Foreskin keratinocyte (primary cell): ENCODE measurements at places on chromosomes 16 and 17.

- no peak for DNase-seq
Measured at GRCh38 chr16:5590416-5590815, 492.8 kb upstream of the EEF2KMT start.

GRCh38 chr16:69325784-69326171 lies 4.6 kb downstream of the PDF start:
- DNase-seq: no peak

DNA sequence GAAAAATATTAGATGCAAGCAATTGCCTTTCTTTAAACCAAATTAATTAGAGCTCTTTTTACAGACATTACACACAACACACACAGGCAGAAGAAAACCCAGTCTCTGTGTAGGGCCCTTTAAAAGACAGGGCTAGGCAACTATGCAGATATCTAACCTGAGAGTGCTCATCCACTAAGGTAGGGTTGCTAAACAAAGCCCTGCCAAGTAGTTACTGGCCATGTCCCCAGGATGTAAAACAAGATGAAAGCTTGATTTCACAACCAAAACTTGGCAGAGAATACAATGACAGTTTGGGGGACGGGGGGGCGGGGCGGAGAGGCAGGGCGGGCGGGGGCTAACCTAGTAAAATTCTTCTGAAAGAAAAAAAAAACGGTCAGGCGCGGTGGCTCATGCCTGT lies 669.0 kb upstream of the CA10 start:
- no peak for DNase-seq

- peak; percentile 39 for DNase-seq
Measured at GRCh38 chr17:16991349-16992009, 19.6 kb upstream of the TNFRSF13B start.

DNA sequence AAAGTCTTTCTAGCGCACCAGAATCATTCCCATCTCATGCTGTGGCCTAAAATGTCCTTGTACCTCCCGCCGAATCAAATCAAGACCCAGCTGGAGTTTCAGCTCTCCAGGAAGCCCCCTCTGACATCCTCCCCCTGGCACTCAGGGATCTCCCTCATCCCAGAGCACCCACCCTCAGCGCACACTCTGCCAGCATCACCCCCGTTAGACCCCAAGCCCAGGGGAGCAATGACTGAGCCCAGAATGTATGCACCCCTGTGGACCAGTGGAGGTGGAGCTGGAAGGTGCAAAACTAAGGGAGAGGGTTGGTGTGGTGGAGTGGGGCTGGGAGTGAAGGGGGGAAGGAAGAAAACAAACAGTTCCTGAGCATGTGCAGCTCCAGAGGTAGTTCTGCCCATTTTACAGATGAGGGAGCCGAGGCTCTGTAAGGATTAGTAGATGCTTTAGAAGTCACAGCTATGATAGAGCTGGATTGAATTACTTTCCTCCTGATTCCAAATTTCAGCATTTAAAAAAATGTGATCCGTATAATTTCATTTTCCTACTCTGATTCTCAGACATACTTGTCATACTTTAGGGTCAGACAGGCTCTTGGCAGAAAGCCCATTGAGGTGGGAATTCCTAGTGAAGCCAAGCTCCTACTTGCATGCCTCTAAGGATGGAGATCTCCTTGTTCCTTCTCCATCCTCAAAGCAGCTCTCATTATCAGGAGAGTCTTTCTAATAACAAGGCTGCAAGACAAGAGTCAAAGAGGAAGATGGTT lies 242.7 kb downstream of the KATNIP start:
- DNase-seq: peak; percentile 34
